ENCODE measurements at places on chromosomes 4 and X. TPM values are rescaled to one million over a fixed set of nuclear protein-coding genes. Genes with fewer than 3 reads are reported as not detected.

DNA sequence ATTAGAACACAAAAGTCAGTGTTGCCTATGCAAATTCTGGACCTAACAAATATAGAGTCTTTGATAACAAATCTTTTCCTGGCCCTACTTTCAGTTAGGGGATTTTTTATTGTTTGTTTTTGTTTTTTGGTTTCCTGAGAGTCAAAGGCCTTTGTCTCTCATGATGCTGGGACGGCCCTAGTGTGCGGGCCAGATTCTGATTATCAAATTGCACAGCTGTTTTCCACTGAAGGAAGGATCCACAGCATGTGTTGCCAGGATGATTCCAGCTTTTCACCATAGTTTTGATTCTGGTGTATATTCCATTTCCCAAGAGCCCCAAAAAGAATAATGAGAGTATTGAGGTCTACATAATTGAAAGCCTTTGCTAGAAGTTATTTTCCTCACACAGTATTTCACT, 248.2 kb downstream of the CAMK2D start:
- DNase-seq = no peak

- no peak for DNase-seq
Measured at GRCh38 chr4:41799126-41799525, 50.6 kb upstream of the PHOX2B start.

- no peak for DNase-seq
Measured at GRCh38 chr4:157315968-157316367, 95.4 kb downstream of the GRIA2 start.

DNA sequence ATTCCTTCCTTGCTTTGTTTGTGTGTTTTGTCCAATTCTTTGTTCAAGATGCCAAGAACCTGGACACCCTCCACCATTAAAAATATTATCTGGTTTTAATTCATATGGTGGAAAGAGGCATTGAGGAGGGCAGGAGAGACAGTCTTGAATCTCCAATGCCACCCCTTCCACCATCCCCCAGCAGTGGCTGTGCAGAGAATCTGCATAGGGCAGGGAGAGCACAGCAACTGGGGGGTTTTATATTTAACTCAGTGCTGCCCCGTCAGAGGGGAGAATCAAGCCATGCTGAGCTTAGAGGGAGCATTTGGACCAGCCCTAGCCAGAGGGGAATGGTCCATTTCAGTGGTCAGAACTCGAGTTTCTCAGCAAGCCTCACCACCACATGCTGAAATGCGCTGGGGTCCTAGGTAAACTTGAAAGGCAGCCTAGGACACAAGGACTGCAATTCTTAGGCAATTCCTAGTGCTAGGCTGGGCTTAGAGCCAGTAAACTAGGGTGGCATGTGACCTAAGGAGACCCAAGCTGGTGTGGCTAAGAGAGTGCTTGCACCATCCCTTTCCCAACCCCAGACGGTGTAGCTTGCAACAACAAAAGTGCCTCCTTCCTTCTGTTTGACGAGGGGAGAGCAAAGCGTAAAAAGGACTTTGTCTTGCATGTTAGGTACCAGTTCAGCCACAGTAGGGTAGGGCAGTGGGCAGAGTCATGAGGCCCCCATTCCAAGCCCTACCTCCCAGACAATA, 34.2 kb downstream of the CCDC158 start:
- DNase-seq = no peak

Gene ATP1B4
- polyA plus RNA-seq = not detected

DNA sequence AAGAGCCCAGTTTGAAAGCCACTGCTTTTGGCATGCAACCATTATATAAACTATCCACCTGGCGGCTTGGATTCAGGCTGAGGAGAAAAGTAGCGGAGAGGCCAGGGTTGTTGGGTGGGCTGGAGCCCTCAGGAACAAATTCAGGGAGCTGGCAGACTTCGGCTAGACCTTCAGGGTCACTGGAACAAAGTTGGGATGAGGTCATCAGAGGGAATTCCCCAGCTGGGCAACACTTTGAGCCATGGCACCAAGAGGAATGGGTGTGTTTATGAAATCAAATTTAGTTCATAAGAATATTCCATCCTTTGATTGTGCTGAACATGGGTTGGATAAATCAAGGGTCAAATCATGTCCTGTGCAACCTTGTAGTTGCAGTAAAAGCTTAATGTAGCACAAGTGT, 22.0 kb downstream of the MTMR1 start:
- DNase-seq = no peak

GRCh38 chr4:140673729-140674128, 82.5 kb downstream of the TBC1D9 start:
- no peak for DNase-seq

Gene ABCG2
- 5.3 TPM for polyA plus RNA-seq

GRCh38 chrX:102651242-102652011, at the start of gene GPRASP1:
TSS of gene GPRASP1 (plus strand) at chrX:102651483. CDS start at chrX:102653914, 2,431 bp downstream.
- peak; percentile 35 for DNase-seq

DNA sequence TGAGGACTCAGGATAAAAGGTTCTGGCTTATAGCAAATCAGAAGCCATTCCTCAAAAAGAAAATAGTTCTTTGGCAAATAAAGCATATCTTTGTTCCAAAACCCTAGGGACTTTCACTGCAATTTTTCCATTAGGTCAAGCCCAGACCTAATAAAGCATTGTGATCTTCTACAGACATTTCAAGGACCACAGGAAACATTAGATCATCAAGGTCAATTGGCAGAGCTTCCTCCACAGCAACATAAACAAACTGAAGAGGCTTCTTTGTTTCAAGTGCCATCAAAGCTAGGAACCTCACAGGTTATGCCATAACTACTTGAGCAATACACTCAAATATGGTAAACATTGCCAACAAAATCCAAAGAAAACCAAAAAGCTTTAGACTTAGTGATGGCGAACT, 144.9 kb downstream of the ANXA5 start:
- no peak for DNase-seq

DNA sequence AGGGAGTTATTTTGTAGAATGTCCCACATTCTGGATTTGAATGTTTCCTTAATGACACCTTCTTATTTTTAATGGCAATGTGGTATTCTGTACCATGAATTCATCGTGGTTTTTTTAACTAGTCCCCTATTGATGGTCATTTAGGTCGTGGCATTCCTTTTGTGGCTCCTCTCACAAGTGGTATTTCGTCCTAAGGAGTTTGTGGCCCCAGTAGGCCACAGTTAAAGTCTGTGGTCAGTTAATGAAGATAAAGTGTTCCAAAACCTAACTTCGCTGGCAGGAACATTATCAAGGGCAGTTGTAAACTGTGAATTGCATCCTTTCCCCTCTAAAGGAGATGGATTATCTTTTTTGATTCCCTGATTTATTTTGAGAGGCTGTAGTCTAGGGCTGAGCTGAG, 133.2 kb downstream of the TMEM164 start:
- DNase-seq = no peak

Gene STPG2
- polyA plus RNA-seq = 0.08 TPM

DNA sequence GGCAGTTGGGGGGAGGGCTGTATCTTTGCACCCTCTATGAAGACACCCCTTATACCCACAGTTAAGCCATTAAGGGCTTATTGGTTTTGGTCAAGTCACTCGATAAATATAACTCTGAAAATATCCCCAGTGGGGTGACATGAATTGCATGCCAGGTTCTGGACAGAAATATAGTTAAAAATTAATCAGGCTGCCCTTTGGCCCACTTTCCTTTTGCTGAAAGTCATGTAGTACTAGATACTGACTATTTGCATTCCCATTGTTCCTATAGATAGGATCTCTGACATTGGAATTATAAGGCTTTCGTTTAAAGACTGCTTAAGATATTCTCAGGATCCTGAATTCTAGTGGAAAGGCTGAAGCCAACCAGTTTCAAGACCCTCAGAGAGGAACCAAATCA, 43.5 kb upstream of the LAMP2 start:
- DNase-seq = no peak

DNA sequence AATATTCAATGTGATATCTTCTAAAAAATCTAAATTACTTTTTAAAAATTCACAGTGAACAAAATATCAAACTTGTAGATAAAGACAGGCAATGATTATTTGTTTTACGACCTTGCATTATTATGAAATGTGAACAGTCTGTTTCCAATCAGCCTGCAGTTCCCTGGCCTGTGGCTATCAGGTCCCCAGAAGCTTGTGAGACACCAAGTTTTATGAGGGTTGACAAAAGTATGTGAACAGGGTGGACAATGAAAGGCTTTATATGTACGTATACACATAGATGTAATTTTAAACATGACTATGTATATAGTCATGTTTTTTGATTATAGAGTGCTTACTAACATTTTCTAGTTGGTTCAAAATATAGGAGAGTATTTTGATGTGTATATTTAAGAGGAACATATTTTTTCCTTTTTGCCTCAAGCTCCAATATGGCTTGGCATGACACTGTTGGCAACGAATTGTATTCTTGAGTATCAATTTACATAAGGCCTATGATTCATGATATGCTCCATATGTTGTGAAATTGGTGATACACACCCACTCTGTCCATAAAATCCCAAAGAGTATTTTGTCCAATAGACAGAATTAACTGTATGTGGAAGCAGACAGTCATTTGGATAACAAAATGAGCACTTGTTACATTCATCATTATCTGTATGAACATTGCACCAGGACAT, 55.7 kb downstream of the BTC start:
- no peak for DNase-seq

- DNase-seq = no peak
Measured at GRCh38 chr4:7649741-7650531, 215.2 kb upstream of the PSAPL1 start.

GRCh38 chr4:61094854-61095598, 105.1 kb upstream of the ADGRL3 start:
- no peak for DNase-seq

DNA sequence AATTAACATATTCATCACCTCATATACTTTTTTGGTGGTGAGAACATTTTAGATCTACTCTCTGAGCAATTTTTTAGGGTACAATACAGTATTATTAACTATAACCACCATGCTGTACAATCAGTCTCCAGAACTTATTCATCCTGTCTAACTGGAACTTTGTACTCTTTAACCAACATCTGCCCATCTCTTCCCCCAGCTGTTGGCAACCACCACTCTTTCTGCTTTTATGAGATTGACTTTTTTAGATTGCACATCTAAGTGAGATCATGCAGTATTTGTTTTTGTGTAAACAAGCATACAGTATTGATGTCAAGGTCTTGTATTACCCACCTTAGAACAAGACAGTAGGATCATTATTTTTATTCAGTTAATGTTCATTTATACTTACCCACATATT, 516.8 kb downstream of the RPA4 start:
- DNase-seq = no peak

Gene PABPC1L2A
- 0.05 TPM for polyA plus RNA-seq

Gene APOO
- 22.4 TPM for polyA plus RNA-seq

DNA sequence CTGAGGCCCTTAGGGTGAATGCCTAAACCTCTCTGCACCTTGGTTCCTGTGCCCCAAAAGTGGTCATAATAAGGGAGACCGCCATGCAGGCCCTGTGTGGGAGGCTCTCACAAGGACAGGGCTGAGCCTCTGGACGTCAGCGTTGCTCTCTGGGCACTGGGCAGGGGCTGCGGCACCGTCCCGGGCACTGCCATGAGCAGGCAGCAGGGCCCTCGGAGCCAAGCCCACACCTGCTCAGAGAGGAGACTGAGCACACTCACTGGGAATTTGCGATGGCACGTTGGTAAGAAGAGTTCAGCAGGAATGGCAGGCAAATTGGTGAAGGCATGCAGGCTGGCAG, 123.4 kb downstream of the HMX1 start:
- no peak for DNase-seq

DNA sequence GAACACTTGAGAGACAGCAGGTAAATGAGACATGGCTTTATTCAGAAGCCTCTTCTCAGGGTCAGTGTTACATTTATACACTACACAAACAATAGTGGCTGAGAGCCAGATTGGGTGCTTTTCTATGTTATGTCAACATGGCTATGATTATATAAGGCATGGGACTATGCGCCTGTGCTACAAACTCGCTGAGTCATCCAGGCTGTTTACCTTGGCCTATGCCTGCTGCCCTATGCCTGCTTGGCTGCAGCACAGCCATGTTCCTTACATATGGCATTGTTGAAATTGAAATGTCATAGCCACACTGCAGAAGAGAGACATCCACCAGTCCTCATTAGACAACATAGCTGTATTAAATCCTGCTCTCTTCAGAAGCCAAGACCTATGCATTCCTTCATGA, 236.3 kb upstream of the NWD2 start:
- DNase-seq = no peak

Gene PPBP
- polyA plus RNA-seq = 17.0 TPM

- no peak for DNase-seq
Measured at GRCh38 chr4:140611854-140612253, 43.1 kb upstream of the UCP1 start.

Gene PF4V1
- 1.4 TPM for polyA plus RNA-seq

Gene AWAT2
- not detected for polyA plus RNA-seq

Gene WDFY3
- 24.9 TPM for polyA plus RNA-seq

Gene PAGE2B
- not detected for polyA plus RNA-seq

DNA sequence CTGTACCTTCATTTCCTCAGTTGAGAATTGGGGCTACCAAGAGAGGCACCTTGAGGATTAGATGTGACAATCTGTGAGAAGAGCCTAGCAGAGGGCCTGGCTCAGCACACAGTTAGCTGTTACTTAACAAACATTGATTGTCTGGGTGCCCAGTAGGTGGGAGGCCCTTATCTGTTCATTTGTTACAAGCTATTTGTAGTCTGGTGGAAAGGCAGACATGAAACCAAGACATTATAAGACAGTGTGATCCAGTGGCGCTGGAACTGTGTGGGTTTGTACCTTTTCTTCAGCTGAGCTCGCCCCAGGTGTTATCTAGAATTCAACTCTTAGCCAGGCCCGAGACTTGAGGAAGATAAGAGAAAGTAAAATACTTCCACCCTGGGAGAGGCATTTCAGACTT, 16.9 kb downstream of the AKAP4 start:
- no peak for DNase-seq

Gene GC
- 0.40 TPM for polyA plus RNA-seq

- no peak for DNase-seq
Measured at GRCh38 chrX:40465735-40466551, 114.8 kb upstream of the ATP6AP2 start.

DNA sequence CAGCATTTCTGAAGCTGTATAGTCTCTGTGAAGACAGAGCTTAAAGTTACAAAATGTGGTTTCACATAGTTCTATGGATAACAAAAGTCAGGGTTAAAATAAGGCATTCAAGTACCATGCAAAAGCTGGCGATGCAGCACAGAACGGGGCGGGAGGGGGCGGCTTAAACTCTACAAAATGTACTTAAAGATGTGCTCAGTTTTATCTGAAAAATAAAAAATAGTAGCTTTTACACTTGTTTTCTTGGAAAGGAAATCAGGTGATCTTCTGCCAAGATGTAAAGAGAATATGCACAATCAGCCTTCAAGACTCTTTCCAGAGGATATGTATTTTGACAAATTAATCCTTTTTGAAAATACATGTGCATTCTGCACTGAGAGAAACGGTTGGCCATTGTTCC, 301.7 kb upstream of the EMCN start:
- no peak for DNase-seq

Gene MND1
- polyA plus RNA-seq = 15.7 TPM

Gene CACNA1F
- polyA plus RNA-seq = 0.04 TPM

Gene NHSL2
- polyA plus RNA-seq = 10.8 TPM

- no peak for DNase-seq
Measured at GRCh38 chr4:140903522-140904475, 147.6 kb upstream of the TBC1D9 start.

DNA sequence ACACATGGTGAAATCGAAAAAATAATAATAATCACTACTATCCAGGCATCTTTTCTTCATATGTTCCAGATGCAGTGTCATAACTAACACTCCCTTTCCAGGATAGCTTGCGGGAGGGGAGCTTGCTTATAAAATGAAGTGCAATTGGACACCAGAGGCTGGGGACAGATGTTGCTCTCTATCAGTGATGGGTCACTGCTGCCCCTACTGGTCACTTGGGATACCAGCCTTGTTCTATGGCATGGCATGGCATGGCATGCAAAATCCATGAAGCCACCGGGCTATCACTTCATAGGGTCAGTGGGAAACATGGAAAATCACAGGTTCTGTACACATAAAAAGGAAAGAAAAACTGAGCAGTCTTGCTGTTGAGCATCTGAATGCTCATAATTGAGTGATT, 168.1 kb downstream of the GLRA2 start:
- no peak for DNase-seq

All from left renal pelvis (tissue), 4 donors.